ENCODE measurements at places on chromosomes 4 and X. TPM values are rescaled to one million over a fixed set of nuclear protein-coding genes. Genes with fewer than 3 reads are reported as not detected.

MAP7D2 gene
- total RNA-seq, result 0.64 TPM

DNA sequence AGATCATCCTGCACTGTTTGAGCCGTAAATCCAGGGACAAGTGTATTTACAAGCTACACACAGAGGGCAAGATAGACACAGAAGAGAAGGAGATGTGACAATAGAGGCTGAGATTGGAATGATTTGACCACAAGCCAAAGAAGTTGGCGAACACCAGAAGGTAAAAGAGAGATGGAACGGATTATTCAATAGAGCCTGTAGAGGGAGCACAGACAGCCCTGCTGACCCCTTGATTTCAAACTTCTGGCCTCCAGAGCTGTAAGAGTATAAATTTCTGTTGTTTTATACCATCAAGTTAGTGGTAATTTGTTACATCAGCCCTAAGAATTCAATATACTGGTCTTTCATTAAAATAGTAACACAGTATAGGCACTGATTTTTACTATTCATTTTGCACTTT lies 447.8 kb downstream of the FAT4 start:
- DNase-seq, result no peak

DNA sequence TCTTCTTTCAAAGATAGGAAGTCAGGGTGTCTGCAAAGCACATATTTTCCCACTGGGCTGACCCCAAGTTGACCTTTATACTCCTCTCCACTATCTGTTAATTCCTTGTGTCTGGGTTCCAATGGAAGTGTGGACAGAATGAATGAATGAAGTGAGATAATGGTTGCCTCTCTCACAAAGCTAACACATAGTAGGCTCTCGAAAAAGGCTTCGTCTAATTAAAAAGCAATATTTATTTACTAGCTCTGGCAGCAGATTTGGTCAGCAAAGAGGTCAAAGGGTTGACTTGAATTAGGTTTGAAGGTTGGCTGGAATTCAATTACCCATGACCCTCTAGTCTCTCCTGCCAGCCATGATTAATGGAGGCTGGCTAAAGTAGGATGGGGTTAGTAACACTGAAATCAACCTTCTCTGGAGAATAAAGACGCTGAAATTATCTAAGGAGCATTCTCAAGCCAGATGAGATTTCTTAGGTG lies 280.3 kb upstream of the KLF3 start:
- DNase-seq, result no peak

DCHS2 gene
- not detected for total RNA-seq

KIAA1210 gene
- total RNA-seq, result not detected

GRCh38 chr4:145960012-145960411 lies 21.4 kb upstream of the ZNF827 start:
- no peak for DNase-seq

FAM53A gene
- 1.5 TPM for total RNA-seq

DNA sequence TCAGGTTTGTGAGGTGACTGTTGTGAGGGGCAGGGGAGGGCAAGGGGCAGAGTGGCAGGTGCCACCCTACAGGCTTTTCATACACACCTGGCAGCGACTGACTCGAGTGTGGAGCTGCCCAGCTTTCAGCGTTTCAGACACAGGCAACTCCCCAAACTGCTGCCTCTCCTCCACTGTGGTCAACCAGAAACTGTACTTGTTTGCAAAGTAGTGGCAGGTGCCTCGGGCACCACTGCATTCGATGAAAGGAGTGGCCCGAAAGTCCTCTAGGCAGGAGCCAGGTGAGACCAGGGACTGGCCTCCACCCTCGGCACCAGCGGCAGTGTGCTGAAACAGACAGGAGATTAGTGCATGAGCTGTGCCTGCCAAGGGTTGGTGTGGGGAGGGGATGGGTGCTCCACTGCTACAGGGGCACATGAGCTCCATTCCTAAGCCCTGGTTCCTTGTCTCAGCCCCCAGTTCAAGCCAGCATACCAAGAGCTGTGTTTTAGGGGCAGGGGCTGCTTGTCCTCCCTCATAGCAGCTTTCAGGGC lies 65.4 kb downstream of the ATG4A start:
- no peak for DNase-seq

DNA sequence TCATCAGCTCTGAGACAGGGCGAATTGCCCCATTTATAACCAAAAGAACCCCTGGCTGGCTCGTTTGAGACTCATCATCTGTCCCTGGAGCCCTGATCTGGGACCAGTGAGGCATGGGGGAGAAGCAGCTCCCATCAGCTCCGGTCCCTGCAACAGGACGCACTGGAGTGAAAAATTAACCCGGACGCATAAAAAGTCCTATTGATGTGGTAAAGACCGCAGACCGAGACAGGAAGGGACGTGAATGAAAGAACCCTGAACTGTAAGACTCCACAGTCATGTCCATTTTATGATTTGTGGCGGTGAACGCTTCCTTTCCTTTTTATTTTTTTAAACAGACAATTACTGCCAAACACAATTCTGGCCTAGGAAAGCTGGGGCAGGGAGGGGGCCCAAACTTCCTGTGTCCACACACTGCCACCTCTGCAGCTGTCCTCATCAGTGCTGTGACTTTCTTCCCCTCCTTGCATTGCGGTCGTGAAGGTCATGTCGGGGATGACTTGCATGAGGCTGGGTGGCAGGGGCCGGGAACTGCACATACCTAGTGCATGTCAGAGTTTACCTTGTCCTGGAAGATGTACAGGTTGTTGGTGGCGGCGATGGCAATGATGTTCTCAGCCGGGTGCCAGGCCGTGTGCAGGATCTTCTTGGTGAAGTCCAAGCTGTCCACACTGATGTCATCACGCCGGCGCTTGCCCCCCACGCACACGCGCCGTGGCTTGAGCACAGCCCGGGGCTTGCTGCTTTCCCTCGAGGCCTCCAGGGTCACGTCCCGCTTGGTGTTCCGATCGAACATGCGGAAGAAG lies 53.3 kb downstream of the WFS1 start:
- no peak for DNase-seq

DNA sequence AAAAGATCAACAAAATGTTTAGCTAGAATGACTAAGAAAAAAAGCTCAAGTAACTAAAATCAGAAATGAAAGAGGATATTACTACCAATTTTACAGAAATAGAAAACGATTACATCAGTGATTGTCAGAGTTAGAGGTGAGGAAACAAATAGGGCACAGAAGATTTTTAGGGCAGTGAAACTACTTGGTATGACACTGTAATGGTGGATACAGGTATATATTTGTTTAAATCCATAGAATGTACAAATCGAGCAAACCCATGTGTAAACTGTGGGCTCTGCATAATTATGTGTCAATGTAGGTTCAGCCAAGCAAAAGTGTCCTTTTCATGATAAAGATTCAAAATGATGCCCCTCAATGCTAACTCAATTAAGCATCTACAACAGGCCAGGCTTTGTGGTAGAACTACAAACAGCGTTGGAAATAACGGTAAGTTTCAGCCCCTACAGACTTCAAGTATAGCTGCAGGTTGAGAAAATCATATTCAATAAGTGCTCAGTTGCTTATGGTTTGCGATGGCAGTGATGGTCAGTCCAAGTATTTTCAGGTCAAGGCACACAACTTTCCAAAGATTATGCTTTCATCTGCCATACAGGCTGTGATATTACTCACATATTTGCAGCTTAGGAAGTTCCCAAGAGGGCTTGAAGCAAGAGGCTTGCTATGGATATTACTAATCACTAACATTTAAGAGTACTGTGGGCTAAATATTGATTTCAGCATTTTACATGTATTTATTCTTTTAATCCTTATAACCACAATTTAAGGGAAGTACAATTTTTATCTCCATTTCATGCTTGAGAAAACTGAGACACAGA lies 158.6 kb downstream of the TET2 start:
- DNase-seq, result no peak

MAGEC3 gene
- total RNA-seq, result not detected

Measured in T-cell (primary cell).